ENCODE measurements at places on chromosomes 3 and 15. TPM values are rescaled to one million over a fixed set of nuclear protein-coding genes. Genes with fewer than 3 reads are reported as not detected.

Gene CCDC13
- polyA plus RNA-seq = 1.9 TPM

Gene PSMD6
- 90.8 TPM for polyA plus RNA-seq

Gene IL5RA
- 3.3 TPM for polyA plus RNA-seq

Gene CPN2
- polyA plus RNA-seq = not detected

Gene SPINK8
- polyA plus RNA-seq = not detected

Gene FXR1
- 223 TPM for polyA plus RNA-seq

Gene PLSCR4
- polyA plus RNA-seq = 37.9 TPM

Gene CERS3
- 0.18 TPM for polyA plus RNA-seq

Gene SEMA3G
- 8.2 TPM for polyA plus RNA-seq

Gene SLC28A2
- polyA plus RNA-seq = 0.84 TPM

Gene PROK2
- 0.10 TPM for polyA plus RNA-seq

Gene ATP13A4
- polyA plus RNA-seq = 37.4 TPM

Gene SI
- polyA plus RNA-seq = not detected

Gene PIK3CA
- 20.7 TPM for polyA plus RNA-seq

Gene GOLGA8K
- 4.7 TPM for polyA plus RNA-seq

Gene SMCO1
- 0.06 TPM for polyA plus RNA-seq

Gene PLS1
- 18.1 TPM for polyA plus RNA-seq

Gene GRAMD2A
- polyA plus RNA-seq = 6.8 TPM

Gene CDCP1
- 0.57 TPM for polyA plus RNA-seq

All from right lung (tissue), 10 donors.